Vagina (tissue), 2 donors: ENCODE measurements at places on chromosomes 12 and 14.

DNA sequence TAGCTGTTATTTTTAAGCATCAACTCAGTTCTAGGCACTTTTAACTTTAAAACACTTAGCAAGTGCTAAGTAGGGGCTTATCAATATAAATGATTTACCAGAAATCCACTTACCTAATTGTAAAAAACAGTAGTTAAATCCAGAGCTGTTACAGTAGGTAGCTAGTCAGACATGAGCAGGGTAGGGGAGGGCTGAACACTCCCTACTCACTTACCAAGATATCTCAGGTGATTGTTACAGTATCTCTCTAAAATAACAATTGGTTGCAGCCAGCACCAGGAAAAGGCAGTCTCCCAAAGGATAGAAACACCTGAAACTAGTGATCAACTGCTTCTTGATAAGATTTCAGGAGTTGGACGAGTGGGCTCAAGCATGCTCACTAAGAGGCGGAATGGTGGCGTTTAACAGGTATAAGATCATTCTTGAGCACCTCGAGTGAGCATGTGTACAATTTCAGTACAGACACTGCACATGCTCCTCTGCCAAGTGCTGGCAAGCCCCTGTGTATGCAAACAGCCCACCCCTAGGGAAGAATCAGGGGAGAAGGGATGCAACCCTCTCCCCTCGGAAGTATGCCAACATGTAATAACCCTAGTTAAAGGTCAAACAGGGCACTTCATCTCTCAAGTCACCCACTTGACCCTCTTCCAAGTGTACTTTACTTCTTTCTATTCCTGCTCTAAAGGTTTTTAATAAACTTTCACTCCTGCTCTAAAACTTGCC lies 1113.6 kb upstream of the SEL1L start:
- DNase-seq: no peak

- no peak for DNase-seq
These were observed 38.2 kb downstream of the ZFC3H1 start for GRCh38 chr12:71625476-71625875.

GRCh38 chr12:6783828-6784227 lies 5.5 kb upstream of the CD4 start:
- DNase-seq: no peak

DNA sequence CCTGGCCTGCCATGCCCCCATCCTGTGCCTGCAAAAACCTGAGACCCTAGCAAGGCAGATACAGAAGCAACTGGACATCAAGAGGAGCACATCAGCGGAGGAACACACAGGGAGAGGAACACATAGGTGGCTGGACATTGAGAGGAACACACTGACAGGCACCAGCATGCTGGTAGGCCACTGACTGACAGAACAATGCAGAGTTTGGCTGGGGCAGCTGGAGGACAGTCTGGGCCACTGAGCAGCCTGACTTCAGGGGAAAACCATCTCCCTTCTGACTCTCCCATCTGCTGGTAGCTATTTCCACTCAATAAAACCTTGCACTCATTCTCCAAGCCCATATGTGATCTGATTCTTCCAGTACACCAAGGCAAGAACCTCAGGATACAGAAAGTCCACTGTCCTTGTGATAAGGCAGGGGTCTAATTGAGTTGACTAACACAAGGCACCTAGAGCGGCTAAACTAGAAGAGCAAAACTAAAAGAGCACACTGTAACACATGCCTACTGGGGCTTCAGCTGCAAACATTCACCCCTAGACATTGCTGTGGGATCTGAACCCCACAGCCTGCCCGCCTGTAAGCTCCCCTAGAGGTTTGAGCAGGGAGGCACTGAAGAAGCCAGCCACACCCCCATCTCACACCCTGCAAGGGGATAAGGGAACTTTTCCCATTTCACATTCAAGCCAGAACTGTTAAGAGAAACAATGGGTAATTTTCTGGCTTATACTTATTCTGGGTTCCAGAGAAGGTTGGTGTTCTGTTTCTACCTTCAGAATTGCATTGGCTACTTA lies 22.1 kb downstream of the CLECL1 start:
- DNase-seq: no peak
